Nucleus accumbens (tissue), 56 donors: ENCODE measurements at places on chromosomes 1 and 21.

DNA sequence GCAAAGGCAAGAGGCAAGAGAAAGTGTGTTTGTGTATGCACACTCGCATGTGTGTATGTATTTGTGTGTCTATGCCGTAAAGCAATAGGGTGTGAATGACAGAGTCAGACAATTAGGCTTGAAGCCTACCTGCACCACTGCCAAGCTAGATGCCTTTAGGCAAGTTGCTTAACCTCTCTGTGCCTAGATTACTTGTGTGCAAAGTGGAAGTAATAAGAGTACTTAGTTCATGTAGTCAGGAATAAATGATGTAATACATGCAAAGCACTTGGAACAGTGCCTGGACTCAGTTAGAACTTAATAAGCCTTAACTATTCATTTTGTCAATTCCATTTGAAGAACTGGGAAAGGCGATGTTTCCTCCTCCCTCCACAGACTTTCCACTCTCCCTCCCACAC lies 31.7 kb downstream of the LAMB3 start:
- no peak for DNase-seq

GRCh38 chr21:31190516-31190915 lies 152.2 kb upstream of the KRTAP19-8 start:
- peak; percentile 67 for DNase-seq

- DNase-seq = no peak
These were observed 131.8 kb upstream of the PKN2 start for GRCh38 chr1:88552226-88552625.

DNA sequence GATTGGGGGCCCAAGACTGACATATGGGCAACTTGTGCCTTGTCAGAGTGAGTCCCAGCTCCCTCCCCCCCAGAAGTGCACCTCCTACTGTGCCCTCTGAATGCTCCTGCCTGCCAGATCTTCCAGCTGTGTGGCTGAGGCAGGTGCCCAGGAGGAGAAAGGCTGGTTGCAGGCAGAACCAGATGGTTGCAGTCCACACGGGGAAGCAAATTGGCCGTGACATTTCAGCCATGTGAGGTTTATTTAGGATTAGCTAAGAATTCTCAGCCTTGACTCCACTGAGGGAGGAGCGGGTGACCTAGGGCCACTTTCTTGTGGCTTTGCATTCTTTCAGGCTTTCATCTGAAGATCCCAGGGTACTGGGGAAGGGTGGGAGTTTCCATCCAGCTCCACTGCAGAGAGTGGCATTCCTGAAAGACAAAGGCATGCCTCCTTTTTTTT lies 33.8 kb downstream of the PEX14 start:
- no peak for DNase-seq
